Temporal lobe (tissue), 4 donors: ENCODE measurements at places on chromosomes 2 and 18. TPM values are rescaled to one million over a fixed set of nuclear protein-coding genes. Genes with fewer than 3 reads are reported as not detected.

Gene COL6A3
- 20.4 TPM for total RNA-seq

Gene CDKL4
- 5.7 TPM for total RNA-seq

Gene RETREG2
- total RNA-seq, result 44.0 TPM

Gene ST8SIA3
- 22.6 TPM for total RNA-seq

Gene NYAP2
- total RNA-seq, result 12.5 TPM
